ENCODE measurements at places on chromosomes 4 and X.

GRCh38 chr4:18020671-18021469, 685 bp downstream of the LCORL start:
- DNase-seq, result peak; percentile 83

GRCh38 chr4:185062606-185063005, 44.3 kb downstream of the HELT start:
- no peak for DNase-seq

DNA sequence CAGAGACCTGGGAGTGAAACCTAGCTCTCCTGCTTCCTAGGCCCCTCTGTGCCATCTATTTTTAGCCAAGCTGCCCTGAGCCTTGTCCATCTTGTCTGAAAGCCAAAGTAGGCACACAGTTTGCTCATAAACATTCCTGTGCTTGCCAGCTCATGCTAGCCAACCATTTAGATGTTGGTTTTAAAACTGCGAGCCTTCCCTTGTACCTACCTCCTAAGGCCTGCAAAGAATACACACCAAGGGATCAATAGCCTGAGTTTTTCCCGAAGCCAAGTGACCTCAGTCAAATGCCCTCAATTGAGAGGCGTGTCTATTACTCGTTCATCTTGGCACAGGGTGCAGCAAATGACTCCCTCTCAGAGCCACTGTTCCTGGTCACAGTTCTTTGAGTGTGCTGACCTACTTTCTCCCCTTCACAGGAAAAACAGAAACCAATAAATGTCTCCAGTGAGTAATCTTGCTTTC, 48.5 kb downstream of the ZCCHC12 start:
- peak; percentile 15 for DNase-seq

- no peak for DNase-seq
Observed at GRCh38 chr4:23835774-23836478, 53.9 kb downstream of the PPARGC1A start.

DNA sequence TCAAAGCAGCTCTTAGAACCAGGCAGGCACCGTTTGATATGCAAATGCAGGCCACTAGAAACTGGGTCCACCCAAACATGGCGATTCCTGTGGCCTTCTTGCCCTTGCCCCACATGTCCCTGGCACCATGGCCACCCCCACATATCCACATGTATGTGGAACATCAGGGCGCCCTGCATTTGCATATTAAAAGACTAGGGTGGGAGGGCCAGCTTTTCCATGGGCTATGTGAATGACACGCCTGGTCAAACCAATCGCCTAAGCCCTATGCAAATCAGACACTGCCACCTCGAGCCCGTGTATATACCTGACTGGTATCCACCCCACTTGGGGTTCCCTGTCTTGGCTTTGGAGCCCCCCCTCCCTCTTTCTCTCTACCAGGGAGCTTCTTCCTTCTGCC, 107.0 kb downstream of the ABLIM2 start:
- DNase-seq, result no peak

GRCh38 chr4:38678078-38678477, 14.1 kb downstream of the KLF3 start:
- DNase-seq, result peak; percentile 49

DNA sequence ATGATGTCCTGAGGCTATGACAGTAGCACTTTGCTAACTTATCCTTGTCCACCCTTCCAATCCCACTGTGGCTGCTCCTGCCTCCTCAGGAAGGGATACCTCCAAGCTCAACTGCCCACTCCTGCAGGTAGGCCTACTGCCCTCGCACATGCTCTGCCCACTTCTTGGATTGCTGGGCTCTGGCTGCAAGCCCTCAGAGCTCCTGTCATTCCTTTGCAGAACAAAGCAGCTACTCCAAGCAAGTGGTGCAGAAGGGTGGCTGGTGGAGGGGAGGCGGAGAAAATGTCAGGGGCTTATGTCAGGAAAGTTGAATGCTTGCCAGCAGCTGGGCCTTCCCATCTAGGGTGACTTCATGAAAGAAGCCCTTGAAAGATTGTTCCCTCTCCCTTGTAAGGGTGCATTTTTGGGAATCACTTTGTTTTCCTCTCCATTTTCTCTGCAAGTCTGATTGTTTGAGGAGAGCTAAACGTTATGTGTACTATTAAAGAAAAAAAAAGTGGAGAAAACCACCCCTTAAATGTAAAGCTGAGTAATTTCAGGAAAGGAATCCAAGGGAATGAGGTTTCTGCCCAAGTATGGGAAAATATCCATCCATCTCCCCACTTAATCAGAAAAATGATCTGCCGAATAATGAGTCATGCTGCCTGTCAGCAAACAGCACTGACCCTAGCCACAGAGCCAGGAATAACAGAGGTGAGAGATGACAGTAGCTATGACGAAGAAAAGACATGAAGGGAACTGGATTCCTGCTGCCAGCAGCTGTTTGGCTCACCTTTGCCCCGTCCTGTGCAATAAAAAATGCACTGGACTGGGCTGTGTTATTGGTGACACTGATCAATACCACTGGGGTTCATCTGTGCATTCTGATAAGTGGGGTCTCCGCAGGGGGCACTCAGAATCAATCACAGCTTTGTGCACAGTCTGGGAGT, 102.0 kb downstream of the RTL5 start:
- peak; percentile 82 for DNase-seq

- DNase-seq, result no peak
Observed at GRCh38 chr4:89829470-89830138, 7.4 kb downstream of the SNCA start.

- DNase-seq, result peak; percentile 21
Observed at GRCh38 chrX:43750248-43750676, 94.2 kb downstream of the MAOA start.

- peak; percentile 37 for DNase-seq
Observed at GRCh38 chr4:42150653-42151567, 1.5 kb downstream of the BEND4 start.

DNA sequence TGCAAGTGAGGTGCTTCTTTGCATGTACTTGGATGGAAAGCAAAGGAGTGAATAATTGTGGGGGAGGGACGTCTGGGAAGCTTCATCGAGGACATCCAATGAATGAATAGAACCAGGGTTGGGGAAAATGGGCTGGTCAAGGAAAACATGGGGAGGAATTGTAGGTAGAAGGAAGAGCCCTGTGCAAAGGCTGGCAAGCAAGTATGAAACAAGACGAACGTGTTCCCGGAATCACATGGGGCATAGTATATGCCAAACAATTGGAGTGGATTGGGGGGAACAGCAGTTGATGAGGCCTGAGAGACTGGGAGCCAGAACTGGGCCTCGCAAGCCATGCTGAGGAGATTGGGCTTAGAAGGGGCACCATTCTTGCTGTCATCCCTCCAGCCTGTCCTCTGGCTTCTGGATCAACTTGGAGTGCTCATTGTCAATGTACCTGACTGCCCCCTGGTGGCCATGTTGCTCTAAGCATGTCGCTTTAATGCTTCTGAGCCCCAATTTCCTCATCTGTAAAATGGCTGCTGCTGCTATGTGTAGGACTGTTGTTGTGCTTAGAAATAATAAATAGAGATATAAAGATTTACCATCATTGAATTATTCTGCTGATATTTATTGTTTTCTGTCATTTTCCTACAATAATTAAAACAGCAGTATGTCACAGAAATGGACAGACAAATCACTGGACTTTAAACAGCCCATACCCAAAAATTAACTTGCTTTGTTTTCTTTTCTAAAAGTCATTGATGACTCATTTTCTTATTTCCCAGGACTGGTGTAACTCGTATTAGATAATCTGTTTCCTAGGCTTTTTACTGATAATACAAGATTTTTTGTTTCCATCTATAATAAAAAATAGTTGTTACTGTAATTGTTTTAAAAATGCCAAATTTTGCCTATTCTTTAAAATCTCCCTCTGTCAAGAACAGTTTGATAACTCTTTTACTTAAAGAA, 66.4 kb downstream of the JADE3 start:
- peak; percentile 73 for DNase-seq

GRCh38 chr4:8587469-8588195, 4.9 kb upstream of the CPZ start:
- no peak for DNase-seq

- DNase-seq, result peak; percentile 1
Observed at GRCh38 chr4:133920236-133920635, 281.4 kb downstream of the PABPC4L start.

- no peak for DNase-seq
Observed at GRCh38 chr4:36333303-36333877, 52.0 kb downstream of the DTHD1 start.

GRCh38 chr4:681736-682451, 7.1 kb downstream of the SLC49A3 start:
- DNase-seq, result no peak

GRCh38 chr4:139977838-139978609, 176.0 kb downstream of the MAML3 start:
- no peak for DNase-seq

GRCh38 chr4:88320780-88321373, 36.5 kb upstream of the PPM1K start:
- DNase-seq, result no peak

DNA sequence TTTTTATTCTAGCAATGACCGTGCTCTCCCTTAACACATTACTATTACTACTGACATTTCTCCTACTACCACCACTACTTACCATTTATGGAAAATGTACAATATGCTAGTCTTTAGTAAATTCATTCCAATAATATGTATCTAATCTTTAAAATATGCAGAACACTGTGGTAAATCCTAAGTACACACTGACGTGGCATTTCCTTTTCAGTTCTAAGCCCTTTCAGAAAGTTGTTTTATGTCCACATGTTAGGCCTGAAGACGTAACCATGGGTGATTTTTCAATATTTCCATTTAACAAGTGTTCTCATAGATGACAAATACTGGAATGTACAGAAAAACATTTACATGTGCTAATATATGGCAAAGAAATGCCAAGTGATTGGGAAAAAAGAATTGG, 268.6 kb upstream of the SLIT2 start:
- peak; percentile 55 for DNase-seq

DNA sequence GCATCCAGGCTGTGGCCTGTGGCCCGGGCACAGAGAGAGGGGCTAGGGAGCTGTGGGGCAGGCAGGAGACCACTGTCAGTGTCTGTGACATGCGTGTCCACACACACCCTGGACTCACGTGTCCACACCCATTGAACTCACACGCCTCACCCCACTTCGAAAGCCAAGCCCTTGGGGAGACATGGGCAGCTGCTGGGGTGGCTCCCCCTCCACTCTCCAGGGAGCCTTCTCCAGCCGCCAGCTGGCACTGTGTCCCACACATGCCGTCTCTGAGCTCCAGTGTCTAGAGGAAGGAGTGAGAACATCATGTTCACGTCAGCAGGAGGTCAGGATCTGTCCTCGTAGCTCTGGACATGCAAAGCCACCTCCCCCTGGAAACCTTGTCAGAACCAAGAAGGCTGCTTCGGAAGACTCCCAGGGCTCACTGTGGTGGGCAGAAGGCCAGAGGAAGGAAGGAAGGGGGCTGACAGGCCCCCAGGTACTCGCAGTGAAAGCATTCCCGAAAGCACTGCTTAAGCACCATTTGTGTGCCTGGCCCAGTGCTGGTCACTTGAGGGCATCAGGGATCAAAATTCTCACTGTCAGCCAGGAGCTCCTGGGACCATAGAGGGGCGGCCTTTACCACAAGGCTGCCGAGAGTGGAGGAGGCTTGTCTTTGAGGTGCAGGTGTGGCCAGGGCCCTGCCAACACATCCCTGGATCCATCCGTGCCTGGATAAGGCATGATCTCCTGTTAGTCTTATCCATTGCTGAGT, 61.4 kb downstream of the HTRA3 start:
- DNase-seq, result no peak

DNA sequence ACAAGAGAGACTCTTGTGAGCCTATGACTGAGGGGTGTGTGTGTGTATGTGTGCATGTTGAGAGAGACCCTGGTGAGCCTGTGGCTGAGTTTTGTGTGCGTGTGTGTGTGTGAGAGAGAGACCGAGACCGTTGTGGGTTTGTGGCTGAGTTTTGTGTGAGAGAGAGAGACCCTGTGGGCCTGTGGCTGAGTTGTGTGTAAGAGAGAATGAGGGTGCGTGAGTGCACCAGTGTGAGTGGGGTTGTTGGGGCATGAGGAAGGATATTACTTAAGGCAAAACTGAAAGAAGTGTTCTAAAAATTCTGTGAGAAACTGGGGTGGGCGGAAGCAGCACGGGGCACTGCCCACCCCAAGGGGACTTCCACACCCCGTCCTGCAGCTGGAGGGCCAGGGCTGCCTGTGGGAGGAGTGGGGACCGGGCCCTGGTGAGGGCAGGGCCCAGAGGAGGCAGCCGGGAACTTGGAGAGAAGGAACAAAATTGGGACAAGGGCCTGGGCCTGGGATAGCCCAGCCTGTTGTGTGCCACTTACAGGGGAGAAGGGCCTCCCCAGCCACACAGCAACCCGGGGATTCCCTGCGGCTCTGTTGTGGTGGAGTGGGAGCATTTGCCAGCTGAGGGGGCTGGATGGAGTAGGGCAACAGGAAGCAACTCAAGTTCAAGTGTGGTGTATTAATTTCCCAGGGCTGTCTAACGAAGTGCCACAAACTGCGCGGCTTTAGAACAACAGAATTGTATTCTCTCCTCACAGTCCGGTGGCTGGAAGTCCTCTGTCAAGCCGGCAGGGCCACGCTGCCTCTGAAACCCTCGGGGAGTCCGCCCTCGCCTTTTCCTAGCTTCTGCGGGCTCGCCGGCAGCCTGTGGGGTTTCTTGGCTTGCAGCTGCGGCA, 22.1 kb downstream of the TMEM131L start:
- peak; percentile 48 for DNase-seq

GRCh38 chrX:95101851-95102390, 1427.9 kb downstream of the FAM133A start:
- DNase-seq, result no peak

GRCh38 chr4:40124690-40125089, 68.0 kb downstream of the N4BP2 start:
- no peak for DNase-seq

DNA sequence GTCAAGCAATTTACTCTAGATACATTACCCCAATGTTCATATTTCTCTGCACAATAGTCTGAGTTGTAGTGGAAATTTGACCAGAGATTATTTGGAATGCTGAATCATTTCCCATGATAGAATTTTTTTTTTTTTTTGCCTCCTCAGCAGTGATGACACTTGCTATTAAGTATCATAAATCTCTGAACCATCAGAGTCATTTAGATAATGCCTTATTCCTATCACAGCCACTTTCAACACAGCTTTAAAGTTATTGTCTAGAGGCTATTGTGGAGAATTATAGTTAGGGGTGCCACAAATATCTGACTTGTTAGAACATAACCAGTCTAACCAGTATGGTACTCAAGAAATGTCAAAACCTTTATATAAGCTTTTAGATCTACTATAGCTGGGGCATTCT, 79.8 kb downstream of the LCORL start:
- no peak for DNase-seq

GRCh38 chr4:63296773-63297172, 1112.5 kb downstream of the TECRL start:
- no peak for DNase-seq
